Ammon's horn (tissue), 1 donor: ENCODE measurements at places on chromosomes 2 and 18.

DNA sequence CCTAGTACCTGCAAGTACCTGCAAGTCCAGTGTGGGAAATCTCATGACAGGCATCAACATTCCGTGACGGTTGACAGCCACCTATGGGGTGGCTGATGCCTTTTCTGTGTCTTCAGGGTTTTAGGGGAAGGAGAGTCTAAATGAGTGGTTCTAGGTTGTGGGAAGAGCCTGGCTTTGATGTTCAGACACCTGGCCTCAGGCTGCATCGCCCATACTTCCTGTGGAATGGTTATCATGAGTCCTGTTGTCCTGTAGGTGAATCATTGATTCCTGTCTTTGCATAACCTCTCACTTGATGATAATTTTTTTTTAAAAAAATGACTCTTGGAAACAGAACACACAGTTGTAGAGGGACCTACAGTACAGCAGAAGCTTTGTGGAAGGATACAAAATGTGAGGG lies 108.9 kb downstream of the NEDD4L start:
- no peak for DNase-seq

DNA sequence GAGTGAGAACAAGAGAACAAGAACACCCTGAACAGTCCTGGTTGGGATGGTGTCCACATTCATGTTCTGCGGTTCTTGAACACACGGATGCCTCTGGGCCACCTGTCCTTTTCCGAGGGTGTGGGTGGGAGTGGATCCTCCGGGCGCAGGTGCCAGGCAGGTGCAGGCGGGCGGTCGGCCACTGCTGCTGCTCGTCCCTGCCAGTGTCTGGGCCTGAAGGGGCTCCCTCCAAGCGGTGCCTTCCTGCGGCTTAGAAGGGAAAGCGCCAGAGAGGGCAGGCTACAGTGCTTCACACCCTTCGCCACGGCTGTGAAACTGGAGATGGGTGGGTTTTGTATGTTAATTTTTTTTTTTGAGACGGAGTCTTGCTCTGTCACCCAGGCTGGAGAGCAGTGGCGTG lies 8.0 kb upstream of the D2HGDH start:
- no peak for DNase-seq

DNA sequence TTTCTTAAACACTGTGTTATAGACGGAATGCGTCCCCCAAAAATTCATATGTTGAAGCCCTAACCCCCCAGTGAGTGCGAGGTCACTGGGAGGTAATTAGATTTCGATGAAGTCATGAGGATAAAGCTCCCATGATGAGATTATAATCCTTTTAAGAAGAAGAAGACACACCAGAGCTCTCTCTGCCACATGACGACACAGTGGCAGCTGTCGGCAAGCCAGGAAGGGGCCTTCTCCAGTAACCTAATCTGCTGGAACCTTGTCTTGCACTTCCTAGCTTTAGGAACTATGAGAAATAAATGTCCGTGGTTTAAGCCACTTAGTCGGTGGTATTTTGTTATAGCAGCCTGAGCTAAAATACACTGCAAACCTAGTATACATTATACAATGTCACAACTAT lies 12.3 kb downstream of the TMEM237 start:
- no peak for DNase-seq

DNA sequence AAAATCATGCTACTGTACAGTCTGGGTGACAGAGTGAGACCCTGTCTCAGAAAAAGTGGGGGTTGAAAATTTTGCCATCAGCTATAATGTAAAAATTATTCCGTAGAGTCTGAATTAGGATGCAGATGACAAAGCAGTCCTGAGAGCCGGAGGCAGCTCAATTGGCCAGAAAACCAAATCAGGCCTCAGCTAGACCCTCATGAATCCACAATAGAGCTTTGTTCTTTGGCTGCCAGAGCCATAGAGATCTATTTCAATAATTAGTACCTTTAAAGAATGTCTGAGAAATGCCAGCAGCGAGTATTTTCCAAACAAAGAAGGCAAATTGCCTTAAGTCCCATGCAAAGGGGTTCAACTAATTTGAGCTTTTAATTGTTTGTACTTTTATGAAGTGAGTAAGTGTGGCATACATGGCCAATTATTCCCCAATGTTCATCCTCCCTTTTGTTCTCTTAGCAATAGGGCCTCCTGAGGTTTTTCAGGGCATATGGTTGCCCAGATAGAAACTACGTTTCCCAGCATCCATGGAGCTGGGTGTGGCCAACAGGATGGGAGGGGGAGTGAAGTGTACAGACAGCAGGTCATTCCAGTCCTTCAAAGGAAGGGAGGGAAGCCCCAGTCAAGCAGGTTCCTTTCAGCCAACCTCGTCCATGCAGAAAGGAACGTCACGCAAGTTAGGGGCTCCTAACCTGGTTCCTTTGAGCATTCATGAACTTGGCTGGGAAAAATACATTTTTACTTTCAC lies 211.3 kb upstream of the APCDD1 start:
- DNase-seq = peak; percentile 62

DNA sequence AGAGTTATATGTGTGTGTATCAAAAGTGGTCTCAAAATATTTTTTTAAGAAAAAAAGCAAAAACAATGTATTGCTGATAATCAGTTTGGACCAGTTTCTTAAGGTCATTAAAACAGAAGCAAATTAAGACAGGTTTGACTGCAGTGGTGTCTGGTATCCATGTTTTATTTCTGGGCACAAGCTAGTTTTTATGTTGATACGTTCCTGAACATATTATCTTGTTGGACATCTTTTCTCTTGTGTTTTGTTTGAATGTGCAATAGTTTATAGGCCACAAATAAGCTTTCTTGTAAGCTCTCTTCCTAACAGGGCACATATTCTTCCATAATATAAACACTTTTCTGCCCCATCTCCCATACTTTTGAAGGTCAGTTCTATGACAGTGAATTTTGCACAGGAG lies 74.6 kb upstream of the FAM117B start:
- no peak for DNase-seq

- no peak for DNase-seq
Observed at GRCh38 chr2:45871541-45871940, 220.1 kb downstream of the PRKCE start.

- DNase-seq = no peak
Observed at GRCh38 chr2:234725528-234726264, 226.1 kb upstream of the SH3BP4 start.

GRCh38 chr18:76941284-76941683 lies 118.9 kb downstream of the ZNF236 start:
- no peak for DNase-seq

GRCh38 chr2:219449609-219450008 lies 15.0 kb downstream of the SPEG start:
- DNase-seq = no peak

DNA sequence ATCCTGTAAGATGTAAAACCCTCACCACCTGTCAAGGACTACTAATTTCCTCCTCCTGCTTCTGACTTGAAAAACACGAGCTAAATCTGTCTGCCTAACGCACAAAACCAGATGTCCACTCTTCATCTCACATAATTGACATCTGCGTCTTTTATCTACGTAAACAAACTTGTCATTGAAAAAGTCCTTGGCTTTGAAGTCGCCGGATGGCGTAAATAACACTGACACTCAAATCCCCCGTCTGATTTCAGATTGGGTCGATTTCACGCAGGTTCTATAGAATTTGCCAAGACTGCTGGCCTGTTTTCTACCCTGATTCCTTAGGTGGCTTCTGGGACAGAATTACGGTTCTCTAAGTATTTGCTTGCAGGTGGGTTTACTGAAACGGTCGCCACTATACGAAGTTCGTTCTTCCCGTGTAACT lies 539 bp upstream of the MOB4 start:
- no peak for DNase-seq

- peak; percentile 11 for DNase-seq
Observed at GRCh38 chr2:203534621-203535077, 452 bp downstream of the RAPH1 start.

DNA sequence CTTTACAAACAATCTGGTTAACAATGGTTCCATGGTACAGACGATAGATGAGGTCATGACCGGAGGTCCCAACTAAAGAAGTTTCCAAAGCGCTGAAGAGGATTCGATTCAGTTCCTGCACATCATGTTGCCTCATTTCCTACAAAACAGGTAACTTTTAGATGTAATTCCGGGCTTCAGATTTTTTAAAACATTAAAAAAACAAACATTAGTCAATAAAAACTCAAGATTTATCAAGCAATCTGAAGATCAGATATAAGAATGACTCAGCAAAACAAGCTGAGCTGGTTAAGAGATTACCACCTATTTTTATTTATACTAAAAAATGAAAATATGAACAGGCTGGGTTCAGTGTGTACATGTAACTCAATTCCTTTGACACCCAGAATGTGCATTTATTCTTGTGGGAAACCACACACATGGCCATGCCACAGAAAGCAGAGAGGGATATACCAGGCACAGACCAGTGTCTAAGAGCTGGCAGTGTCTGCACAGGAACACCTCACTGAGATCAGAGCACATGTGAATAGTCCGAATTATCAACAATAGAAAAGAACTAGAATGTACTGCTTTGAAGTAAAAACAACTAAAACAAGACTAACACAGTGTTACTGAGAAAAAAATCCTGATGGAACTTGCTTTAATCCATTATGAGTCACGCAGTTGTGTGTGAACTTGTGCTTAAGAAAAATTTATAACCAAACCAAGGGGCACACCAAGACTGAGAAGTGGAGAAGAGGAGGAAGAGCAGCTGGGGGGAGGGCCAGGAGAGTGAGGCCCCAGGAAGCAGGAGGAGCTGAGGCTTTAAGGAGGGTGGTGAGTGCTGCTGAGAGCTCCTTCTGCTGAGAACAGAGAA lies 9.5 kb downstream of the USP40 start:
- no peak for DNase-seq

GRCh38 chr2:161283926-161284325 lies 24.3 kb upstream of the PSMD14 start:
- DNase-seq = no peak

- DNase-seq = no peak
Observed at GRCh38 chr2:210687786-210688470, 131.5 kb downstream of the CPS1 start.

DNA sequence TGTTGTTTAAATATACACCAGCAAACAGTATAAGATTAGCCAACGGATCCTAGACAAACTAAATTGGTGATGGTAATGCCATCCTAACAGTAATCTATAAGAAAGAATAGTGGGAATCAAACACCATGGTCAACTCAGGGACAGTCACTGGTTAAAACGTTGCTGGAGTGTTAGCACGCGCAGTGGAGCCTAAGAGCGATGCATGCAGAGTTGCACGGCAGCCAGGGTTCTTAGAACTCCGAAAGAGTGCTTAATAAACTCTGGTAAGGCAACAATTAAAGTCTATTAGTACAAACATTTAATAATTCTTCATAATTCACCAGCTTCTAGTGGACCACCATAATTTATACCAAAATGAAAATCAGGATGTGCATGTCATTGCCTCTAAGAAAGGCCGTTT lies 22.2 kb downstream of the LANCL1 start:
- DNase-seq = no peak

DNA sequence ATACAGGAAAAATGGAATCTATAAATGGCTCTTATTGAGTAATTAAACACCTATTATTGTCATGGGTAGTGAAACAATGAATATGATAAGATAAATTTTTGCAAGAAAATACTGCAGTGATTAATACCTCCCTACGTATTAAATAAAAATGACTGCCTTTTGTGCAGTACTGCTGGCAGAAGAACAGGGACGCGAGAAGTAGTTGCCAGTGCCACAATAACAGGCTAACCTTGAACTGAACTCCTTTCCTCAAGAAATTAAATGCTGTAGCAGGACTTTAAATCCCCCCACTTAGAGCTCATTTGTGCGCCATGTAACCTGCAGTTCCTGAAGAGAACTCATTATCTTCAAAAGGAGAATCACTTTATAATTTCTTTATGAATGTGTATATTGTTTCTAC lies 24.6 kb downstream of the FIGN start:
- DNase-seq = no peak

DNA sequence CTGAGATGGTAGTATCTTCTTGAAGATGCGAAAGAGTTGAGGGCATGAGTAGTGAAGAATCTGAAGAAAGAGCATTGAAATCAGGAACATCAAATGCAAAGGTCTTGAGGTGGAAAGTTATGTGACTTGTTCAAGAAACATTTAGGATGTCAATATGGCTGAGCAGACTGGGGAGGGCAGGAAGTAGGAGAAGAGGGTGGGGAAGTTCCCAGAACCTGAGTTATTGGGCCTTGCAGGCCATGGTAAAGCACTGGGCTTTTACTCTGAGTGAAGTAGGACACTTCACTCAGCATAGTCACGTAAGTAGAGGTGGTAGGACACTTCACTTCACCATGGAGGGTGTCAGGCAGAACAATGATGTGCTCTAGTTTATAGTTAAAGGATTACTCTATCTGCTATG lies 11.8 kb upstream of the MYL12A start:
- no peak for DNase-seq

DNA sequence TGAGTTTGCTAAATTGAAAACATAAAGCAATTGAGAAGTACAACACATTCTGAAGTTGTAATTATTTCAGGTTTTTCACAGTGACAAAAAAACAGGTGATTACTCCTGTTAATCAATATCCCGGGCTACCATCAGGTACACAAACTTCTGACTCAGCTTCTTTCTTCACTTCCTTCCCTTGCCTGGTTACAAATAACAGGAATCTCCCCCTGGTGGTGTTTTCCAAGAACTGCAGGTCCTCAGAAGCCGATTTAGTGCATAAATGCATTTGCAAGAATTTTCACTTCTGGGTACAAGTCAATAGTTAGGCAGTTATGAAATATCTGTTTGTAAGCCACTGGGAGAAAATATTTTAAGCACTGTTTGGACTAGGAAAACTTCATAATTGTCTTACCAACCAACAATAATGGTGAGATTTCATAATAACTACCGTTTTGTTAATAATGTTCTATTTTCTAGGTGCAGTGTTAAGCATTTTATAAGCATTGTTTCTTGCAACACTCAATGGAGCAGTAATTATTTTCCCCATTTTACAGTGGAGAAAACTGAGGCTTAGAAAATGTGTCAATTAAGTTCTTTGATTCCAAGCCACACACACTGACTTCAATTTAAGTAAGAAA lies 12.4 kb upstream of the GMCL1 start:
- peak; percentile 85 for DNase-seq
